Lower leg skin (tissue), 4 donors: ENCODE measurements at places on chromosomes 5 and 9.

DNA sequence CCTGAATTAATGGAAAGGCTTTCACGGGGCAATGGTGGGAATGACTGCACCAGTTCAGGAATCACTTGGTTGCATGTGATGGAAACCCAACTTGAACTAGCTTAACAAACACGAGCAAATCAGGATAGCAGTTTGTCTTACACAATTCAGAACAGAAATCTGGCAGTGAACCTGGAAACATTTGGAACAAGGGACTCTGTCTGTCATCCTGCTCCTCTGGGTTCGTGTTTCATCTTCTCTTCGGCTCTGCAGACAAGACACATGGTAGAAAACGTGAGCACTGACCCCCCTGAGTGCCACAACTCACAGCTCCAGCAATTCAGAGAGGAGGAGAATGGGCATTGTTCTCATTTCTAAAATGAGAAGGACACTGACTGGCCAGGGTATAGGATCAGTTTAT, 218.1 kb upstream of the NREP start:
- no peak for DNase-seq

- no peak for DNase-seq
Observed at GRCh38 chr5:147485046-147485445, 24.8 kb downstream of the DPYSL3 start.

DNA sequence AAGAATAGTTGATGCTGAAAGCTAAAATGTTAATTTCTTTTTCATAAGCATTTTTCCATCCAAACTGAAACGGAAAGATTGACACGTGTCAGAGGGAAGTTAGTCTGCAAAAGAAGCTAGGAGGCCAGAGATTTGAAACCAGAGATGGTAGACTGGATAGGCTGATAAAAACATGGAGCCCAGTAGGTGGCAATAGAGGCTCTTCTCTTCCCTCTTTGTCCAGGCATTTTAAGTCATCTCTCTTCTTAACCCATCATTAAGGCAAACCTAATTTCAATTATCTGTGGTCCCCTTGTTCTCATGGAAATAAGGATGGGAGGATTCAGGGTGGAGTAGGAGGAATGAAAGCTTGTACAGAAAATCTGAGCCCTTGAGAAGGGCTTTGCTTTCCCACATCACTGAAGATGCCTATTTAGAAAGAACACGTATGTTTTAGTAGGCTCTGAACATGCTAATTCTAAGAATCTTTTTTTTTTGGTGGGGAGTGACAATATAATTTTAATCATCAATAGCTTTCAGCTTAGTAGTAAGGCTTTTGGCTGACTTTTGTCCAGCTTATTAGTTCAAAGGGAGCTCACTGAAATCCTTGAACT, 66.6 kb downstream of the ZNF474 start:
- no peak for DNase-seq

GRCh38 chr5:69046375-69046957, 47.3 kb upstream of the SLC30A5 start:
- no peak for DNase-seq
